ENCODE measurements at places on chromosomes 12 and 14. TPM values are rescaled to one million over a fixed set of nuclear protein-coding genes. Genes with fewer than 3 reads are reported as not detected.

DNA sequence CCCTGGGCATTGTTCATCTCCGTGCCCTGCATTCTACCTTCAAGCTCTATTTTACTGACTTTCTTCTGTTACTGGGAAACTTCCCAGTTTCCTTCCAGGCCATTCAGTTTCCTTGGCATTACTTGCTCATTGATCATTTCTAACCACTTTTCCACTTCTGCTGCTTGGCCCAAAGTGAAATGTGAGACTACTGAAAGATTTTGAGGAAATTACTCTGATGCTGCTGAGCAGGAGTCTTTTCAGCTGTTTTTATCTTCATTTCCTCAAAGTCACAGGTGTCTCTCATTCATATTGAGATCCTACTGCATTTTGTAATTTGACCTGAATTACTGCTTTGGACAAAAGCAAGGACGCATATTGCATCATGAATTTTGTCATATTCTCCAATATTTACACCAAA lies 26.4 kb upstream of the DBX2 start:
- ATAC-seq: no peak

GPD1 gene
- 0.56 TPM for total RNA-seq

DNA sequence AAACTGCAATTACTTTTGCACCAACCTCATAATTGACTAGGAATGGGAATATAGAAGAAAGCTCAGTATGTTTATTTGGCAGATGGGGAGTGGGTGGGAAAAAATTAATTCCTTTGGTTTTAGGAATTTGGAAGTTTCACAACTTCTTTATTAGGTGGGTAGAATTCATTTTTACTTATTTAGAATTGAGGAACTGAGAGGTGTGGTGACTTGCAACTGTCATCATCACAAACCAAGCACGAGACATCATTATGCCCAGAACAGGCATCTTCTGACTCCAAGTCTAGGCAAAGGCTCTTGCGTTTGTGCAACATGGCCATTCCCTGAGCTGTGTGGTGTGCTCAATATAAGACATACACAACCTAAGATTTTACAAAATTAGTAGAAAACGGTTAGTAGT lies 380.0 kb downstream of the ATP23 start:
- ATAC-seq: no peak

AHNAK2 gene
- 184 TPM for total RNA-seq

DNA sequence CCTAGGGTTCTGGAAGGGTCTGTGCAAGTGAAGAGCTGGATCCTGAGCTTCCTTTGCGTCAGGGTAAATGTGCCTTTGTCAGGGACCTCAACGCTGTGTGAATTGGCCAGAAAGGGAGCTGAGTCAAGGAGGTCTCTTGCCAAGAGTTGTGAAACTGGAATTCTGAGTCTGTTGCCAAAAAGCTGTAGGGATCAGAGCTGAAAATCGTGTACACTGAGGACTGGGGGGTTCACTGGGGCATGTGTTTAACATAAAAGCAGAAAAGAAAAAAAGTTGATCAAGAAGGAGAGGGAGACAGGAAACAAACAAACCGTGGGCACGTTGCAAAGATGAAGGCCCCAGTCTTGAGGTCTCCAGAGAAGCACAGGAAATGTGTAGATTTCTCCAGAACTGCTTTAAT lies 1081.5 kb downstream of the VRK1 start:
- ATAC-seq: peak; percentile 45

DNA sequence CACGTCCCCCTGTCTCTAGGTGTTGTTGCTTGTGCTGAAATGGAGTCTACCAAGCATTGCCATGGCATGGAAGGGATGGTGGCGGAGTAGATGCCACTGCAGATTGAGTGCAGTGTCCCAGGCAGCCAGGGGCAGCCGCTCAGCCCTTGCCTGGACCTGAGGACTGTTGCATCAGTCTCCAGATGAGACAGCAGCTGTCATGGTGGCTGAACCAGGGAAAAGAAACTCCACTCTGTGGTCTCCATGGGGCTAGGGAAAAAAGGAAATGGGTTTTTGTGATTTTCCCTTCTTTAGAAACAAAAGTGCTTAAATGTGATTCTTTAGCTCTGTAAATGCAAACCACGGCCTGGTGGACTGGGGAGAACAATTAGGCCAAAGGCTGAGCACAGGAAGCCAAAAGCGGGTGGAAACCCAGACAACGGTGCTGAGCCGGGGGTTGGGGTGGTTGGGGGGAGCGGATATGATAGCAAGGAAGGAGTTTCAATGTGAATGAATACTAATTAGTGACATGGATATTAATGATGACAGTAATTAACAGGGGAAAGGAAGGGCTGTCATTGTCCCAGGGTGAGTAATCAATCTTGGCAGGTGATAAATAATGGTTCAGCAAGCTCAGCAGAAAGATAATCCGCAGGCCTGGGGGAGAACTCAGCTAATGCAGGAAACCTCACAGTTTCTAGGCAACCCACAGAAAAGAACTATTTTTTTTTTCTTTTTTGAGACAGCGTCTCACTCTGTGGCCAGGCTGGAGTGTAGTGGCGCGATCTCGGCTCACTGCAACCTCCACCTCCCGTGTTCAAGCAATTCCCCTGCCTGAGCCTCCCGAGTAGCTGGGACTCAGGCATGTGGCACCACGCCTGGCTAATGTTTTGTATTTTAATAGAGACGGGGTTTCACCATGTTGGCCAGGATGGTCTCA lies 442.6 kb downstream of the DPF3 start:
- peak; percentile 80 for ATAC-seq

DNA sequence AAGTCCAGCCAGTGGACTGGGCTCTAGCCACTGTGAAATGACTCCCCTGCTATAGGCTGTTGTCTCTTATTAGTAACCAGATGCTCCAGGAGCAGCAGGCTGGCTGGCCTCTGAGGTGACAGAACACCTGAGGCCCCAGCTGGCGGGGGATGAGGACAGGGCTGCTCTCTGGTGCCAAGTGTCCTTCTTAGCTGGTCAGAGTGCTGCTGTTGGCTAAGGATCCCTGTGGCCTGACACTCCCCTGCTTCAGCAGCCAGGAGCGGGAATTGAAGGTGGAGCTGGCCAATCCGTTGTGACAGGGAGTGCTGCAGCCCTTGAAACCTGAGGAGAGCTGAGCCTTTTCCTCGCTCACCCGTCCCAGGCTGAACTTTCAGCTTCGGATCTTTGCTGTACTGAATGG lies 30.7 kb downstream of the TMEM229B start:
- no peak for ATAC-seq

IL26 gene
- total RNA-seq: not detected

- ATAC-seq: no peak
These were observed 815.7 kb downstream of the NRXN3 start for GRCh38 chr14:78985668-78986381.

GRCh38 chr14:105313381-105314286 lies 914 bp upstream of the PACS2 start:
- peak; percentile 4 for ATAC-seq

DNA sequence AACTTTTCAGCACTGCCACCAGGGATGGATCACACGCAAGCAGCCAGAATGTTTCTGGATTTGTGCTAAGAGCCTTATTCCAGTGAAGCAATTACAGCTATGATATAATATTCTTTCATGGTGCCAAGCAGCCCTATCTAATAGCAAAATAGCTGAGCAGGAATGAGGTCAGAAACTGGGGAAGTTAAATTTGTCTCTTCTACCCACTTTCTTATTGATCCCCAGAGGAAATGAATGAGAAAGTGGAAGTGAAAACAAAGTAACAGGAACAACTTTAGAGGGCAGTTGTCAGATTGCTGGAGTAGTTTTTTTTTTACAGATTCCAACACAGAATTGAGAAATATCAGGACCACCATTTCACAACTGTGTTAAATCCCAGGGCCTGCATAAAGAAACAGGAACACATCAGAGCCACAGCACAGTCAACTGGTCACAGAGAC lies 44.8 kb downstream of the GCH1 start:
- no peak for ATAC-seq

DNA sequence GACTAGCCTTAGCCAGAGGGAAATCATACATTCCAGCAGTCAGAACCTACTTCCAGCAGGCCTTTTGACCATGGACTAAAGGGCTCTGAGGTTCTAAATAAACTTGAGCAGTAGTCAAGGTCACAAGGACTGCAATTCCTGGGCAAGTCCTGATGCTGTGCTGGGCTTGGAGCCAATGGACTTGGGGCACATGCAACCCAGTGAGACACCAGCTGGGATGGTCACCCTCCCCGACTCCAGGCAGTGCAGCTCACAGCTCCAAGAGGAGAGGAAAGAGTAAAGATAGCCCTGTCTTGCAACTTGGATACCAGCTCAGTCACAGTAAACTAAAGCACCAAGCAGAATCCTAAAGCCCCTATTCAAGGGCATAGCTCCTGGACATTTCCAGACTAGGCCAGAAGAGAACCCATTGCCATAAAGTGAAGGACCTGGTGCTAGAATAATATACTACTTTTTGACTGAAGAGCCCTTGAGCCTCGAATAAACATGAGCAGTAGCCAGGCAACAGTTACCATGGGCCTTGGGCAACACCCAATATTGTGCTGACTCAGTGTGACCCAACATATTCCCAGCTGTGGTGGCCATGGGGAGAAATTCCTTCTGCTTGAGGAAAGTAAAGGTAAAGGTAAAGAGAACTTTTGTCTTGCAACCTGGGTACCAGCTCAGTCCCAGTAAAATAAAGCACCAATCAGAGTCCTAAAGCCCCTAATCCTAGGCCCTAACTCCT lies 226.2 kb upstream of the CLEC14A start:
- ATAC-seq: no peak

OR4M1 gene
- not detected for total RNA-seq

CNTN1 gene
- total RNA-seq: 9.8 TPM

- ATAC-seq: peak; percentile 38
These were observed 4.5 kb downstream of the DCN start for GRCh38 chr12:91178139-91178561.

GPX2 gene
- total RNA-seq: 68.1 TPM

DNA sequence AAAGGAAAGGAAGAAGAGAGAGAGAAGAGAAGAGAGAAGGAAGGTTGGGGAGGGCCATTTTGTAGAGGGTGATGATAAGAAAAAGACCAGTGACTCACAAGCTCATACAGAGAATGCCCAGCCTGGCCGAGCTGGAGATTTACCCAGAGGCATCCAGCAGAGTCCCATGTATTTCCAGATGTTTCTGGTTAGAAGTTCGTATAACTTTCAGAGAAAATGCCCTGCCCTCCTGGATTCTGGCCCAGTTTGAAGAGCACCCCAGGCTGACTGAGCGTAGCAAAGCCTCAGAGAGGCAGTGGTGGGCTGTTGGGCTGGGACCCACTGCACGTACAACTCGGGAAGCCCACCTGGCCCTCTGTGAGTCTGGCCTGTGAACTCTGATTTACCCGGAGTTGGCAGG lies 221.8 kb downstream of the SLC41A2 start:
- ATAC-seq: no peak

HSPA2 gene
- 14.0 TPM for total RNA-seq

ZNF891 gene
- total RNA-seq: 0.64 TPM

ALX1 gene
- total RNA-seq: not detected

DNA sequence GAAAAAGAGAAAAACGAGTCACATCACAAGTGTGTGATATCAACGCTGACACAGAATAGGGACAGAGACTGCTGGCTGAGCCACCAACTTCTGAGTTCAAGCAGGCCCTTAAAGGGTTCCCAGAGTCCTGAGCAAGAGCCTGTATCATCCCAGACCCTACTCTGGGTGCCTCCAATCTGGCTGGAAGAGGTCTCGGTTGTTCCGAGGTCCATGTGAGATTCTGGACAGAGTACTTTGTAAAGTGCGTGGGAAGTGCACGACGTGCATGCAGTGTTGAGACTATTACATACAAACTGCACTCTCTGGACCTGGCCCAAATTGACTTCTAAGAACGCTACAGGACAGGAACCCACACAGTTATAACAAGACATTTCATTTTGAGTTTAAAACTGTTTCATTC lies 40.6 kb downstream of the MOK start:
- ATAC-seq: no peak

Data from esophagus mucosa (tissue), 1 donor.